Natural killer cell treated with Interleukin-12 subunit alpha and Interleukin-12 subunit beta and Interleukin-15 and Interleukin-18, amount 100 ng/mL, for 72 hours (primary cell): ENCODE measurements at places on chromosomes 12 and 14. TPM values are rescaled to one million over a fixed set of nuclear protein-coding genes. Genes with fewer than 3 reads are reported as not detected.

GRCh38 chr14:48725051-48725734 lies 861.0 kb downstream of the RPS29 start:
- DNase-seq: no peak

DNA sequence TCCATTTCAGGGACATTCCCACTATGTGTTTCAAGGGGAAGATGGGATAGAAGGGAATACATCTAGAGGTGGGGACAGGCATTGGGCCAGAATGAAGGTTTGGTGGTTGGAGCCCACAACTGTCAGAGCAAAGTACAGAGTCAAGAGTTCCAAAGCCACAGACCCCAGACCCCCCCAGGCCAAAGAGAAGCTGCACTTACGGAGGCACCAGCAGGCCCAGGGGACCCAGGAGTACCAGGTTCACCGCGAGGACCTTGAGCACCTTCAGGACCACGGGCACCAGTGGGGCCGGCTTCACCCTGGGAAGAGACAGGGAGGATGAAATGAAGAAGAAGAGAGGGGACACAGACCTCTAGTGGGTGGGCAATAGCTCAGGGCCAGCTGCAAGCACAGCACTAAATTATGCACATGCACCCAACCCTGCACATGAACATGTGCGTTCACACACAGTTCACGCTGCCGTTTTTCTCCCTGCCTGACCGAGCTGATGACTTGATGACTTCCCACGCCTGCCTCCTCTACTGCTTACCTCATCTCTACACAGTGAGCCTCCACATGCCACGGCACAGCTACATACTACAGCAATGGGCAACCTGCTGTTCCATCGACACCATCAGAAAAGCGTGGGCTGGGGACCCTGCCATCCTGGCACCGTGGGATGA lies 16.7 kb downstream of the COL2A1 start:
- no peak for DNase-seq

- no peak for DNase-seq
Measured at GRCh38 chr14:69141550-69141949, 11.4 kb downstream of the DCAF5 start.

GRCh38 chr12:19507823-19508222 lies 68.5 kb downstream of the AEBP2 start:
- DNase-seq: no peak

GRCh38 chr14:104821971-104822608 lies 21.2 kb downstream of the ZBTB42 start:
- DNase-seq: no peak

DNA sequence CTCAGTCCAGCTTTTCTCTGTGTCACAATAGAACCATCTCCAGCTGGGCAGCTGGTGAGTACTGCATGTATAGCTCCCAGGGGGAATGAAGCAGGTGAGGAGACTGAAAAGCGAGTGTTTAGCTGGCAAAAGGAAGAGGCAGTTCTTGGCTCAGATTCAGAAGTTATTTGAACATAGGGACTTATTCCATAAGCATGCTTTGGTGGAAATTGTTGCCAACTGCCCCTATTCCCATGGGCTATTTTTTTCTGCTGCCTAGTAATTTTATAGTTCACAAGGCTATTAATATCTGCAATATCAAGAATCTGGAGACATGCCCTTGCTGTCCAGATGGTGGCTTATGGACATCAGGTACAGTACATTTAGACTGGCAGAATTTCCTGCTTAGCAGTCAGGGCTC lies 1112.7 kb downstream of the LRFN5 start:
- no peak for DNase-seq

- no peak for DNase-seq
Measured at GRCh38 chr14:56338674-56339073, 220.5 kb downstream of the PELI2 start.

DNA sequence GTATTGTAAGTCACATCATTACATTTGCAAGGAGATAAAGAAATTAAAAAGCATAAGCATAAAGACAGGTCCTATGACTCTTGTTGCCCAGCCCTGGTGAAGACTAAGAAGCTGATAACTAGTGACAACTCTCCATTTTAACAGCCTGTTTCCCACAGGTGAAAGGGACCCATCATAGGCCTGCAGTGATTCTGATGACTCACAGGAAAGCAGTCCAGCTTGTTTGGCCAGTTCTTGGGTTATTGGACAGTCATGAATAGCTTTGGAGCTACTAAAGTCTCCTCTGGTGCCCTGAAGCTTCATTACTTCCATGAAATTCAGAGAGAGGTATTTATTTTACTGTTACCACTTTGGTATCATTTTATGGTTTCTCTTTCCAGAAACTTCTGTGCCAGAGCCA lies 55.5 kb upstream of the DYRK2 start:
- no peak for DNase-seq

DNA sequence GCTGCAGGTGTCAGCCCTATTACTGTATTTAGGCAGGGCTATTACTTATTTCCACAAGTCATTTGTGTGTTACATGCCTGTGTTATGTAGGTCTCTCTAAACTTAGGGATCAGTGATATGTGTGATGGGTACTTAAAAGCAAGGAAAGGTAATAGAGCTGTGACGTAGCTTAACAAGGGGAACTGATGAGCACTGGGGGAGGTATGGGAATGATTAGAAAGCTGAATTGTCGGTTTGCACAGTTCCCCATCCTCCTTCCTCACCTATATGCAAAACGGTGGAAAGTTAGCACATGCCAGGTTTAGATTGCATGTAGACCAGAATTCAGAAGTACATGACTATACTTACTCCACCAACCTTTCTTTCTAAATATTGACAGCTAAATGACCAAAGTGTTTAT lies 494.3 kb upstream of the GARIN6 start:
- DNase-seq: no peak

GRCh38 chr12:91805031-91805430 lies 340.6 kb downstream of the BTG1 start:
- no peak for DNase-seq

- no peak for DNase-seq
Measured at GRCh38 chr14:42854061-42854460, 1247.4 kb downstream of the LRFN5 start.

- DNase-seq: no peak
Measured at GRCh38 chr14:22112004-22112403, 438.4 kb upstream of the OR4E1 start.

GRCh38 chr12:1633459-1633858 lies 4.4 kb downstream of the WNT5B start:
- no peak for DNase-seq

- DNase-seq: no peak
Measured at GRCh38 chr14:72699852-72700257, 194.0 kb downstream of the DPF3 start.

DNA sequence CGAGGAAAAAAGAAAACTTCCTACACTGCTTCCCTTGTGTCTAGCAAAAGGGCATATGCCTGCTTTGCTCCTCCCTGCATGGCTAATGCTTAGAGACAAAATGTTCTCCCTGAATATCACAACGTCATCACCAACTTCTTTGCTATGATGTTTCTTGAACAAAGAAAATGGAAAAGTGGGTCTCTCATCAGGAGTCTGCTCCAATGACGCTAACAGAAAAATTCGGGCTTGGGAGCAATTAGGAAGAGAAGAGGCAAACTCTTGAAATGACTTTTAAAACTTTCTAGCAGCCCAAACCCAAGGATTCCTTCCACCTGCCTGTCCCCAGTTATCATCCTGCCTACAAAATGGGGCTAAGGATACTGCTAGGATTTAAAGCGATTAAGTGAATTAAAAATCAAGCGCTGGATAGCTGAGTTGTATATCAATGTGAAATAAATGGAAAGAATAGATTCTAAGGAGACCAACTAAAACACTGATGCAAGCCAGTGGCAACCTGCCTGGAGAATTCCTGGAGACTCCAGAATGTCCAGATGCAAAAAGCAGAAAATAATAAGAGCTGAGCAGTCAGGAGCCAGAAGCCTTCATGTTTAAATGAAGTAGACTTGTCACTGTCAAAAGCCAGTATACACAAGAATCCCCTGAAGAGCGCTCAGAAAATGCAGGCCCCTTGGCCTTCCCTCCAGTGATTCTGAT lies 183.8 kb downstream of the DPF3 start:
- DNase-seq: no peak

SERPINA10 gene
- not detected for total RNA-seq

DBX2 gene
- not detected for total RNA-seq

PTPRQ gene
- total RNA-seq: not detected

CCDC197 gene
- not detected for total RNA-seq

MGAT4C gene
- not detected for total RNA-seq
